ENCODE measurements at places on chromosomes 4 and X. TPM values are rescaled to one million over a fixed set of nuclear protein-coding genes. Genes with fewer than 3 reads are reported as not detected.

- no peak for DNase-seq
Measured at GRCh38 chr4:26289401-26289800, 31.4 kb upstream of the RBPJ start.

DNA sequence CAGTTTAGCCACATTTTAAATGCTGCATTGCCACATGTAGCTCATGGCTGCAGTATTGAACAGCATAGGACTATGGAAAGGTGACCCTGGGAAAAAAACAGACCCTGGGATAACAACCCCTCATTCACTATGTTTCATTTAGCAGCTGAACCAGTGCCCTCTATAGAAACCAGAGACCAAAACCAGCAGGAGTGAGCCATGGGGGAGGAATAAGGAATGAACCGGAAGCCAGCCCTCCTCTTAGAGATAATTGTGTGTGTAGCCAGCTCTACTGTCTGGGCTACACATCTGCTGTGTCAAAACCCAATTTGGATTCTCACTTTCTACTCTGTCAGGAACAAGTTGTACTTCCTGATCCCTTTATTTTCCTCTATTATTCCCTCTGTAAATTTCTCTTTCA lies 158.5 kb upstream of the S100G start:
- no peak for DNase-seq

DNA sequence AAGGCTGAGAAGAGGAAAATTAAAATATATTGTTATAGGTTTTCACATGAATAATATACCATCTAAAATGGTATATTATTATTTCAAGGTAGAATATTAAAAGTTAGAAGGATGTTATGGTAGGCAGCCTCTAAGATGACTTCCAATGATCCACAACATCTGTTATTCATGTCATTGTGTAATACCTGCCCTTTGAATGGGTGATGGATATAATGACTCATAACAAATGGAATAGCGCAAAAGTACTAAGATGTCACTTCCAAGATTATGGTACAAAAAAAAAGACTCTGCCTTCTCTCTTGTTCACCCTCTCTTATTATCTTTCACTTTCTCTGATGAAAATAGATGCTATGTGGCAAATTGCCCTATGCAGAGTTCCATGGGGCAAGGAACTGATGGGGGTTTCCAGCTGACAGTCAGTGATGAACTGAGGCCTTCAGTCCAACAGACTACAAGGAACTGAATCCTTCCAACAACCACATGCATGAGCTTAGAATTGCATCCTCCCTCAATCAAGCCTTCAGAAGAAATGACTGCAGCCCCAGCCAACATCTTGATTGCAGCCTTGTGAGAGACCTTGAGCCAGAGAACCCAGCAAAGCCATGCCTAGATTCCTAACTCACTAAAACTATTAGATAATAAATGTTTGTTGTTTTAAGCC lies 57.7 kb downstream of the HS6ST2 start:
- no peak for DNase-seq

DNA sequence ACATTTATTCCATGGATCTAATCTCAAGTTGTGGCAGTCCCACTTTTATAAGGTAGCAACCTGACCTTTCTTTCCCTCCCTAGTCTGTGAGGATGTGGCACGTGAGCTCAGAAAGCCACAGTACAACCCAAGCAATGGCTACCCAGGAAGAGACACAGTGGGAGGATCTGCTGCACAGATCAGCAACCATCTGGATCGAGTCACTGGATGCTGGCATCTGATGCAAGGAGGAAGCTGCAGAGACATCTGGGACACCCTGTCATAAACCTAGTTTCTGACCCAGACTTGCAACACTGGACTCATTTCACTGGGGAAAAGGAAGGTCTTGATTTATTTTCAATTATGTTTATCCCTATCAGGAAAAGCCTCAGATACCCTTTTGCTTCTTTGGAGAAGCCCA lies 327.1 kb downstream of the PAPSS1 start:
- peak; percentile 63 for DNase-seq

DNA sequence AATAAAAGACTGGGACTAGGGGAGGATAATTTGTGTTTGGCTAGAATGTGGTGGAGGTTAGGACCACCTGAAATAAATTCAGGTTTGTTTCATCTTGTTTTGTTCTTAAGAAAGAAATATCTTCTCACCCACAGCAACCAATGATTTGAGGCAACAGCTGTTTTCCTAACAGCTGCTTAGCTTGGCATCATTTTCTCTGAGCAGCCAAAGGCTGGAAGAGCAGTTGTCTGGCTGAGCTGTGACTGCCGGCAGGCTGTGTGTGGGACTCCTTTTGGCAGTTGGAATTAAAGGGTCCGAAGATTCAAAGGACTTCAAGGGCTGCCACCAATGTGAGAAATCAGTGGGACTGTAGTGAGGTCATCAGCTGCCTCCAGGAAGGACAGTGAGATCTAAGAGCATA lies 5.0 kb downstream of the TRIM75 start:
- DNase-seq: no peak

DNA sequence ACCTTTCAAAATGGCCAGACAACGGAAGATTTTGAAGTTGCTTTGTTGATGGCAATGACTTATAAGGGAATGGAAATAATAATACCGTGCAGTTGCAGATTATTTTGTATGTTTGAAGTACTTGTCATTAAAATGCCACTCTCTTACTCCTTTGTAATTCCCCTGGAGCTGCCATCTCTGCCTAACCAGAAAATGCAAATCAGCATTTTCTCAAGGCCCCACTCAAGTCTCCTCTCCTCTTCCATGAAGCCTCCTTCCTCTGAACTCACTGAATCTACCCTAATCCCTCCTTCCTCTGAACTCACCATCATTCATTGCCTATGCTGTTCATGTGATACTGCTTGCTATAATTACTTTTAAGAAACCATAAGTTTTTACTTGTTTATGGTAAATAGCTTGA lies 60.2 kb upstream of the RBPJ start:
- no peak for DNase-seq

GRCh38 chr4:907691-908425 lies 24.3 kb downstream of the GAK start:
- peak; percentile 57 for DNase-seq

- DNase-seq: no peak
Measured at GRCh38 chr4:187493661-187494060, 501.9 kb upstream of the ZFP42 start.

- DNase-seq: peak; percentile 25
Measured at GRCh38 chrX:39261446-39262147, 460.3 kb downstream of the MID1IP1 start.

The LRP2BP gene
- 1.3 TPM for total RNA-seq

The F8A2 gene
- total RNA-seq: not detected

The NDST3 gene
- total RNA-seq: 0.32 TPM

The RNF212 gene
- 3.0 TPM for total RNA-seq

The IL1RAPL1 gene
- 1.3 TPM for total RNA-seq

Measured in fibroblast of villous mesenchyme (primary cell).